Activated naive CD4-positive, alpha-beta T cell treated with Interleukin-2 at 50 U/mL for 16 hours (primary cell): ENCODE measurements at places on chromosomes 12 and 14.

DNA sequence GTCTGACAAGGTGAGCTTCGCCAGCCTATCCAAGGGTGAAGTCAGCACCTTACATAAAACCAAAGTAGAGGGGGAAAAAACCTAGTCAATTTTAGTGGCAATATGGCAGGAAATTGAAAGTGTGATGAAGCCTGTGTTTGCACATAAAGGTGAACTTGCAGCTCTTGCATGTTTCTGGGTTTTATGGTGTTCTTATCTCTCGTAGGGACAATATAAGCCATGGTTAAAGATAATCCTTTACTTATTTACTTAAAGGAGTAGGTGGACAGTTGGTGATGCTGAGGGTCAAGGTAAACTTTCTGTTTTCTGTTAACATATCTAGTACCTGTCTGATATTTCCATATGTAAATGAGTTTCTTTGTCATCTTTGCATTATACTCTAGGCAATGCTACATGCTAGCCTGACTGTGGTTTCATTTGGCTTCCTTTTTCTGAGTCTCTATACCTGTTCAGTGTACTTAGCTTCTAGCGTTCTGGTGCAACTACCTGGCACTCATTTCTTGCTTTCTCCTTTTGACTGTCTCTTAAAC, 32.8 kb downstream of the CCDC91 start:
- DNase-seq = no peak

DNA sequence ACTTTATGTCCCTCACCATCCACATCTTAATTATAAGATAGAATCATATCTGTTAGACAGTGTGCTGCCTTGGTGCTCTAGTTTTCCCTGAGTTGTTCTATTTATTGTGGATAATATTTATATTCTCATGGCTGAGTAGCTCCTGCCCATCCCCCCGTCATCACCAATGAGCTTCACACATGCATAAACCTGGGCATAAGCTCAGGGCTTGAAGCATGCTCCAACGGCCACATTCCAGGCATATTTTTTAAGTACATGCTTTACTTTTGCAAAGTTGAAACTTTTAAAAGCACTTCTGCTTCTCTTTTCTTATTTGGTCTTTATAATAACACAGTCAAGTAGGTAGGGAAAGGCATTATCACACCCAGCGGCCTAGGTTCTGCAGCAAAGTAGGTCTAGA, 3.4 kb upstream of the FBXO34 start:
- DNase-seq = no peak

DNA sequence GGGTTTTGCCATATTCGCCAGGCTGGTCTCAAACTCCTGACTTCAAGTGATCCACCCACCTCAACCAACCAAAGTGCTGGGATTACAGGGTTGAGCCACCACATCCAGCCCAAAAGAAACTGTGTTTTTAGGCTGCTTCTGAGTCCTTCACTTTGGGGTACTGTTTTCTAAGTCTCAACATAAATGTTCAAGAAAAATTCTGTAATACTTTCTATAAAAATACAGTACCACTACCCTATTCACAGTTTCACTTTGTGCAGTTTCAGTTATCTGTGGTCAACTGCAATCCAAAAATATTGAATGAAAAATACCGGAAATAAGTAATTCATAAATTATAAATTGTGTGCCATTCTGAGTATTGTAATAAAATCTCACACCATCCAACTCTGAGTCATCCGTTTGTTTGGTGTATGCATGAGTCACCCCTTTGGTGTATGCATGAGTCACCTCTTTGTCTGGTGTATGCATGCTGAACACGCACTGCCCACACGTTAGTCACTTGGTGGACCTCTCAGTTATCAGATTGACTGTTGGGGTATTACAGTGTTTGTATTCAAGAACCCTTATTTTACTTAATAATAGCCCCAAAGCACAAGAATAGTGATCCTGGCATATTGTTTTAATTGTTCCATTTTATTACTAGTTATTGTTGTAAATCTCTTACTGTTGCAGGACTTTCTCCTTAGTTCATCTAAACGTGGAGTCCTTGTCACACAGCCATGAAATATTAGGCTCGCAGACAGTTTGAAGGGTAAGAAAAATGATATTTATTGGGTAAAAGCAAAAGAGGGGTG, 190.2 kb downstream of the FSCB start:
- peak; percentile 13 for DNase-seq

DNA sequence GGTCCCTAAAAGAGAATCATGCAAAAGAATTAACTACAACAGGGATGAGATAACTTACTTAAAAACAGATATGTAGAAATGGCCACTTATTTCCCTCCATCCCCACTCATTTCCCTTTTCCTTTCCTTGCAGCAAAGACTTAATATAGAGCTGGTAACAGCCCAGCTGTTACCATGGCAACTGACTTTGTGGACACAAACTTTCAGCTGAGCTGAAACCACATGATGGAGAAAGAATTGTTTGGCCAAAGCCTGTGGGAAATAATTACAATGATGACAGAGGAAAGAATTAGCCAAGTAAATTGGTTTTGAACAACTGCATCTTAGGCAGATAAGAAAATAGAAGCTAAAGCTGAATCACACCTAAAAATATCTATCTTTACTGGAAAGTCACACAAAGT, 364.9 kb downstream of the GALC start:
- no peak for DNase-seq

DNA sequence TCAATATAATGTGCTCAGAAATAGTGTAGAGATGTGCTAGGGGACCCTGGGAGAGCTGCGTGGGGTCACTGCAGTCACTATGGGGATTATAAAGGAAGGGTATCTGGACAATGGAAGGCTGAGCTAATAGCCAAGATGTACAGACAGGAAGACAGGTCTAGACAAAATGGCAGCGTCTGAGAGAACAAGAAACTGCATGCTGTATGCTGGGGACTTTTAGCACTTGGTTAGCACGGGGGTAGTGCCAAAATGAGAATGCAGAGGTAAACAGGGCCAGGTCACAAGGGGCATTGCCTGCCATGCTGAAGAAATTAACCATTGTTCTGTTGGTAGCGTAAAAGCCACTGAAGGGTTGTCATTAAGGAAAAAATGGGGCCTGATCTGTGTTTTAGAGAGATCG, 308.2 kb downstream of the EMP1 start:
- no peak for DNase-seq

DNA sequence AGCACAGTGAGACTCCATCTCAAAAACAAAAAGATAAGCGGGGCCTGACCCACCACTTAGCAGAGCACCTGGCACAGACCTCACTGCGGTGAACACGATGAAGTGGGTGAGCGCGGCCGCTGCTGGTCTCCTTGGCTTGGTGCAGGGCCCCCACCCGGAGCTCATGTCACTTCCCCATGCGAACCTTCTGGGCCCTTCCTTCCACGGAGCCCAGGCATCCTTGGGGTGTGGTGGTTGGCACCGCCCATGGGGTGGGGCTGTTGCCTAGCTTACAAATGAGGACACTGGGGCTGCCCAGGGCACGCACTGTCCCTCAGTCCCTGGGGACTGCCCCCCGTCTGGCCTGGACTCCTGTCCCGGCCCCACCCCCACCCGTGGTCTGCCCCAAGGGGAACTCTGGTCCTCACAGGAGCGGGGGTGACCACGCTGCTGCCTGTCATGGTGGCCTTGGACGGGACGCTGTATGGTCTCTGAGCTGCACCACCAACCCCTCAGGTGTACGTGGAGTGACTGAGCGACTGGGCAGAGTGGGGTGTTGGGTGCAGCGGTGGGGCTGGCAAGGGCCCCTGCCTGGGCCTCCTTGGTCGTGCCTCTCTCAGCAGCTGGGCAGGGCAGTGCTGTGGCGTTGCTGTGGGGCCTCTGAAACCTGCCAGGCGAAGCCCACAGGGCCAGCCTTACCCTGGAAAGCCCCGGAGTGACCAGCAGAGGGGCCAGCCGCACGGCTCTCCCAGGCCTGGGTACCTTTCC, 15.3 kb downstream of the FBRSL1 start:
- no peak for DNase-seq
